Activated CD4-positive, CD25-positive, alpha-beta regulatory T cell treated with anti-CD3 and anti-CD28 coated beads, Interleukin-2, amount 50 U/mL, for 24 hours (primary cell): ENCODE measurements at places on chromosomes 5 and 9.

GRCh38 chr9:101275769-101276250 is 109.0 kb downstream of the BAAT start:
- no peak for ATAC-seq

DNA sequence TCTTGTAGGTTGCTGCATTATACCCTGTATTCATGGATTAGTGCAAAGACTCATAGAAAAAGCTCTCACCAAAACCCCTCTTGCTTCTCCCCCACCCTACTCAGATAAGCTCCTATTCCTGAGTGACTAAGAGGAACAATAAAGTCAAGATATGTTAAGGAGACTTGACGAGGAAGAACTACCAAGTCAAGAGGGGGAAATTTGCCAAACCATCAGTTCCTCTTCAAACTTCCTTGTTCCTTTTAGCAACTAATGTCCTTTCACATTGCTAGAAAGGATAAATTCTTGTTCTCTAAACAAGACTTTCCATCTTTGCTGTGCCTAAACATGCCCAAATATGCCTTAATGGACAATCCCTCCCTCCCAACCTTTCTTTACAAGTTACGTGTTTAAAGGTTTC is 27.0 kb downstream of the CNOT8 start:
- no peak for ATAC-seq

DNA sequence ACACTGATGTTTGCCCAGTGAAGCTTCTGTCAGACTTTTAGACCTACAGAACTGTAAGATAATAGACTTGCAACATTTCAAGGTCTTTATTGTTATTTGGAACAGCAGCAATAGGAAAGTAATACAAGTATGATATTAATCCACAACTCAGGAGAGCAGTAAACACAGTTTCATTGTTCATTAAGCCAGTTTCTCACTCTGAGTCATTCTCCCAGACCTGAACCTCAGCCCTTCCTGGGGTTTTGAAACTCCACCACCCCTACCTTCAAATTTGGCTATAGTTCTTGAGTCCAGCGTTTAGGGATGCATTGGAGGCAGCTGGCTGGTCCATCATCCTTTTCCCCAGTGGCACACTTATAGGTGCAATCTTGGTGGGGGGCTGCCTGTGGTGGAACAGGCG is 203.2 kb downstream of the RAB3C start:
- ATAC-seq, result no peak

DNA sequence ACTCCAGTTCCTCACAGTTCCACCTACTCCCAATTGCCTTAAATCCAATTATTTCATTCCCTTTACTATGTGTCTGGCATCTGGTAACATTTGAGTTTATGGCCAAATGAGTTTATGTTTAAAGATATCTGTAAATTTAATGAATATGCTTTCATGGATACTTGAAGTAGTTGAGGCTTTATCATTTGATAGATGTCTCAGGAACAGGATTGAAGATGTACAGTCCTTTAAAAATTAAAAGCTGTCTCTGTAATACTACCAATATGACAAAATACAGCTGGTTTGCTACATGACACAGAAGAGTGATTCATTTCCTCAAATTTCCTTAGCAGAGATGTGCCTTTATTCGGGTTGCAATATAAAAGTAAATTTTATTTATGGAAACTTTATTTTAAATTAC is 2326.0 kb upstream of the ACO1 start:
- no peak for ATAC-seq

DNA sequence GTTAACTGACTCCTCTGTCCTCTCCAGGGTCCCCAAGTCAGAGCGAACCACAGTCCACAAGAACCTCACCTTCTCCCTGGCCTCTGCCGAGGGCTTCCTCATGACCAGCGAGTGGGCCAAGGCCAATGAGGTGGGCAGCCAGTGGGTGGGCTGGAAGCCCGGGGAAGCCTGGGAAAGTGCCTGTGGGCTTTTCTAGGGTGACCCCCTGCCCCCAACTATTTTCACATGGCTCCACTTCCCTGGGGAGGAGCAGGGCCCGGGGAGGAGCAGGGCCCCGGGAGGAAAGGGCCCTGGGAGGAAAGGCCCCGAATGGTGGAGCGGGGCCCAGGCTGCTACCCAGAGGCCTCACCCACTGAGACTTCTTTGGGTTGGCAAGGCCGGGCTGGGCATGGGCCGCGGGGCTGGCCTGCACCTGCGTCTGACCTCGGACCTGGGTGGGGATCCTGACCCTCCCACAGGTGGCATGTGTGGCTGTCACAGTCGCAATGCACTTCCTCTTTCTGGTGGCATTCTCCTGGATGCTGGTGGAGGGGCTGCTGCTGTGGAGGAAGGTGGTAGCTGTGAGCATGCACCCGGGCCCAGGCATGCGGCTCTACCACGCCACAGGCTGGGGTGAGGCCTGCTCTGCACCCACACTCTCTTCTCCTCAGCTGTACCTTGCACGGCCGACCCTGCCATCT is 17.9 kb downstream of the ADGRD2 start:
- ATAC-seq, result no peak

DNA sequence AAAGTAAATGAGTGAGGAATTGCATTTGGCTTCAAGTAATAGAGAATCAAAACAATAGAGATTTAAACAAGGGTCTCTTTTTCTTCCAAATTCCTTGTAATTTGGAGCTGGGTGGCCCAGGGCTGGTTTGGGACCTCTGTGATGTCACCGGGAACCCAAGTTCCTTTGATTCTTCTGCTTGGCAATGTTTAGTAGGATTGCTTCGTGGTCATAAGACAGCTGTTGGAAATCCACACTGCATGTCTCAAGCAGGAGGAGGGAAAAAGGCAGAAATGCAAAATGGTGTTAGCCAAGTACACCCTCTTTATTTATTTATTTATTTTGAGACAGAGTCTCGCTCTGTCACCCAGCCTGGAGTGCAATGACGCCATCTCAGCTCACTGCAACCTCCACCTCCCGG is 72.6 kb upstream of the IL12B start:
- no peak for ATAC-seq

GRCh38 chr9:94645901-94646300 is 6.6 kb upstream of the FBP1 start:
- ATAC-seq, result no peak

DNA sequence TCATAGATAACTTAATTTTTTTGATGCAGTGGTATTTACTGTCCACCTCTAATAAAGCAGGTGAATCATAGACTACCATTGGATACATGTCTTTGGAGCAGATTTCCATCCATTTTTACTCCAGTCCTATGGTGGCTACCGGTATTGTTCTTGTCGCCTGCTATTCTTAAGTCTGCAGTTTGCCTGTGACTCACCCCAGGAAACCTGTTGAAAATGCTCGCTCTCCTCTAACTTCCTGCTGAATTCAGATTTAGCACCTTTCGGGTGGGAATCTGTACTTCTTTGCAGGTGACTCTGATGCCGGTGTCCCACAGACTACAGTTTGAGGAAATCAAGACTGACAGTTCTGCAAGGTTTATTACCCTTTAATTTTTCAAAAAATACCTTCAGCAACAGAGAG is 58.8 kb upstream of the DHFR start:
- no peak for ATAC-seq

DNA sequence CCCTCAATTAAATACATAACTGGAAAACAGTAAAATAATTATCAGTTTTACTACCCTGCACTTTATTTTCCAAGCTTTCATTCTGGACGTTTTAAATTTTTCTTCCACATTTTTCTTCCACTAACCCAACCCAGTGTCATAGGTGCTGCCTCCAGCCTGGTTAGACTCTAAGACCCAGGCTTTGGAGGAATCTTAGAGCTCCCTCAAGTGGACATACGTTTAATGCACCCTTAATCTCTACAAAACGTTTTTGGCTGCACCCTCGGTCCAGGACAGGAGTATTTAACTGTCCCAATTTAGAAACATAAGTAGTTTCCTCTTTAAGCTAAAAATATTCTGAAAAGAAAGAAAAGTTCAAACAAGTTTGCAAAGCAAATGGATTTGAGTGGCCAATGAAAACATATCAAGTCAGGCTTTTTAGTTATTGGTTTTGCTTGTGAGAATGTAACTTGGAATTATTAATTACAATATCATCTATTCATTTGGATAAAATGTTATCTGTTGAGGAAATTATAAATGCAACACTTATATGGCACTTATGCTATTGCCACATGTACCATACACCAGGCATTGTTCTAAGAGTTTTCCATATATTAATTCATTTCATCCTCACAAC is 38.9 kb downstream of the CDH6 start:
- no peak for ATAC-seq

DNA sequence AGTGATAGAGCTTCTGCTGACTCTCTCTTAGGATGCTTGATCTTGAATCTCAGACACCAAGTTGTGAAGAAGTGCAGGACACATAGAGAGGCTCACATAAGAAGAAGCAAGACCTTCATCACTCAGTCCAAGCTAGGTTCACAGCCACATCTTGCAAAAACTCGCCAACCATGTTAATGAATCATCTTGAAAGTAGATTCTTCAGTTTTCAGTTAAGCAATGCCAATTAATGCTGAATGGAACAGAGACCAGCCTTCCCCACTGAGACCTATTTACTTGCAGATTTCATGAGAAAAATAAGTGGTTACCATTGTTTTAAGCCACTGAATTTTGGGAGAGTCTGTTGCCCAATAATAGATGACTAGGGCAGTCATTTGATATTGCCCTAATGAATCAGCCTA is 217.7 kb upstream of the EDIL3 start:
- ATAC-seq, result no peak

DNA sequence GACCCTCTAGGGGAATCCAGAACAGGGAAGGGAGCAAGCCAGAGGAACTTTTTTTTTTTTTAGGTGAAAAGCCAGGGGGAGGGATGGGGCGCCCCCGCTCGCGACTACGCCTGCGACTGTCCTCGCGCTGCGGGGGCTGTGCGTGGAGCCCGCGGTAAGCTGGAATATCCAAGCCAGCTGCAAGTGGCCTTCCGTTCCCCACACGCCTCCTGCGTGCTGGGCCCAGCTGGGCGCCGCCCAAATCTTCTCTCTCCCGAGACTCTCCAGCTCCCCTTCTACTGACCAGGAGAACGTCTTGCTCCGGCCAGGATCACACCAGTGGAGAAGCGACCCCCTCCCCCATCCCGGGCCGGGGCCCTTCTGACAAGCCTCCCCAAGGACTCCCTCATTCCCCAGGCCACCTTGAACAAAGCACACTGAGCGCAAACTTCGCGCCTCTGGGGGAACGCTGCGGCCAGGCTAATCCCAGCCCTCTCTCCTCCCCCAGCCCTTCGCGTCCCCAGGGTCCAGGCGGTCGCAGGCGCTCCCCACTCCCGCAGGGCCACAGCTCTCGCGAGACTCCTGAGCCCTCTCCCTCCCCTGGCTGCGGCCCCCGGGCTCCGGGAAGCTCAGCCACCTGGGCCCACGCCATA is 6.6 kb downstream of the BARX1 start:
- ATAC-seq, result no peak

DNA sequence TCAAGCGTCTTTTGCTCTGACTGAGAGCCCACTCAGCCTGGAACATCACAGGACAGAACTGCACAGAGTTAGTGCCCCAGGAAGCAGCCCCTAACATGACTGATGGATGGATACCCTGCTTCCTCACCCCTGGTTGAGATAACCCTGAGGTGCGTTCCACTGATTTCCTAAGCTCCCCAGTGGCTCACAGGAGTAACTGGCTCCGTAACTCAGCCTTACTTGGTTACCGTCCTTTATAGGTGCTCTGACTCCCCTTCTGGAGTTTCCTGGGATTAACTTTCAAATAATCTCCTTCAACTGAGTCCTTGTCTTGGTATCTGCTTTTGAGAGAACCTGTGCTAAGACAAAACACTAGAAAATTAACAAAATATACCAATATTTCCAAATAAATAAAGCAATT is 449.5 kb downstream of the AGTPBP1 start:
- no peak for ATAC-seq

DNA sequence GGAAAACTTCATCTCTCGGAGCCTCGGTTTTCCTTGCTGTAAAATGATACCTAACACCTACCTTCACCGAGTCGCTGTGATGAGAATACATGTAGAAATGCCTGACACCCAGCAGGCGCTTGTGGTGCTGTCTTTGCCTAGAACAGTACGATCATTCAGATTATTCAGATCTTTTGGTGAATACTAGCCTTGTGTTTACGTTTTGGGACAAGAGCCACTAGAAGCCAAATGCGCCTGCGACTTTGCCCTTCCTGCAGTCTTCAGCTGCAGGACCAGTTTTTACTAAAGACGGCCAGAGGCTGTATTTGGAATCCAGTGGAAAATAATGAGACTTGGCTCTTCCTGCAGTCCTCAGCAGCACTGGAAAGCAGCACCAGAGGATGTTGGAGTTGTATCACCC is 189.6 kb downstream of the TRIO start:
- ATAC-seq, result no peak

- ATAC-seq, result no peak
Measured at GRCh38 chr5:72063219-72063819, 44.0 kb upstream of the MAP1B start.

GRCh38 chr9:98850851-98851729 is 43.6 kb downstream of the GALNT12 start:
- ATAC-seq, result no peak

DNA sequence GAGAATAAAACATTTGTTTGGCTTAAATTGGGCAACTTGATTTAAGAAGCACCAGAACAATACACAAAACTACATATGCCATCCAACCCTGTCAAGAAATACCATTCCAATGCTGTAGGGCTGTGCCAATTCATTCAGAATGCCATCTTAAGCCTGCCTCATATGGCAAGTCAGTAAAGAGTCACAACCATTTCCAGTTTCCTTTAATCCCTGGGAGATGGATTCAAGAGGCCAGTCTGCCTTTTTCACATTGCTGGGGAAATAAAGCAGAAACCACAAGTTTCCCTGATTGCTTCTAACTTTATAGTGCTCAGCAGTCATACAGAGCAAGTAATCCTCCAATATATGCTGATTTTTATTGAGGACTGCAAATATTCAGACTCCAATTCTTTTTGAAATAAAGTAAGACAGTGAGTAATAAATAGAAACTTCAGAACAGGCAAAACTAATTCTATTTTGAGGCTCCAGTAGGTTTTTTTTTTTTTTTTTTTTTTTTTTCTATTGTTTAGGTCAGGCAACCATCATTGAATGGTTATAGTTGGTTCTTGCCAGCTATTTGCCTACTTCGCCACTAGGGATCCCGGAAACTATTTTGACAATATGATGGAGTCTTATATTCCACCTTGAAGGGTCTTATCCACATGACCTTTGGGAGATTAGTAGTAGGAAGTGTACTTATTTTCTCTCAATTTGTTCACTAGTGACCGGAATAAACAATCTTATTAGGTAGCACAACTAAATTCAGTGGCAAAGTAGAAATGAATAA is 400.9 kb upstream of the MEF2C start:
- no peak for ATAC-seq

DNA sequence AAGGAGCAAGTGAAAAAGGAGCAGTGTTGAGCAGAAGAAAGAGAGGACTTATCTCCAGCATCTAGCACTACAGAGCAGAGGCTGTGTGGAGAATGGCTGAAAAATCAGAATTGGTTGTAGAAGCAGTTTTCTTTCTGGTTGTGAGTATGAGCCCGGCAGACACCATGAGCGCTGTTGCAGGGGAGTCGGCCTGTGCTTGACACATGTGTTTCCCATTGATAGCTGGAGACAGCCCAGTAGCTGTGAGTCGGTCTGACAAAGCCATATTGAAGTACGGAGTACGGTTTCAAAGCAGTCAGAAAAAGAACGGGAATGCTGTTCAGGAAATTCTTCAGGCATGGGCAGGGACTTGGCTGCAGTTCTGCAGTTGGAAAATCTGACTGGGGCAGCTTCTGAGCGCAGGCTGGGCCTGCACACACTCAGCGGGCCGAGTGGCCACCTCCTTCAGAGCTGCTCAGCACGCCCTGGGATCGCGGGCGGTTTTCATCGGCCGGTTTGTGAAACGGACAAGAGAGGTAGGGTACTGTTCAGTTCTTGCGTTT is at the start of gene SGCD:
TSS of gene SGCD (plus strand) at position 447 of the 542 bp plus-strand sequence.
- no peak for ATAC-seq
